GM23248 (cell line): ENCODE measurements at places on chromosomes 3 and 15.
A peak's percentile ranks its signal among the peaks of the same experiment; 100 is the strongest.

DNA sequence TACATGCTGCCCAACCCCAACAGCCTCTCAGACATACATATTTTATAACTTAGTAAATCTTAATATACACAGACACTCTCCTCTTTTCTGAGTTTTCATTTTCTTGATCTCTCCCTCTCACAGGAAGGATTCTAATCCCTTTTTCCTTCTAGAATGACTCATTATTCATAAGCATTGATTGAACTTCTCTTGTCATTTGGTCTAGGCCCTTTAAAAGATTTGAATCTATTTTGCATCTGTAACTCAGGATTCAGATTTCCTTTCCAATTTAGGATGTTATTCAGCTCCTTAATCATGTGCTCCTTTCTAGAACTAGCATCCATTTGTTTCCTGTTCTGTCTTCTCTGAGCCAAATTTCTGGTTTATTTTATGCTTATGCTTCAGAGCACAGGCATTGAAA lies 624.5 kb upstream of the SGO1 start:
- DNase-seq: no peak

DNA sequence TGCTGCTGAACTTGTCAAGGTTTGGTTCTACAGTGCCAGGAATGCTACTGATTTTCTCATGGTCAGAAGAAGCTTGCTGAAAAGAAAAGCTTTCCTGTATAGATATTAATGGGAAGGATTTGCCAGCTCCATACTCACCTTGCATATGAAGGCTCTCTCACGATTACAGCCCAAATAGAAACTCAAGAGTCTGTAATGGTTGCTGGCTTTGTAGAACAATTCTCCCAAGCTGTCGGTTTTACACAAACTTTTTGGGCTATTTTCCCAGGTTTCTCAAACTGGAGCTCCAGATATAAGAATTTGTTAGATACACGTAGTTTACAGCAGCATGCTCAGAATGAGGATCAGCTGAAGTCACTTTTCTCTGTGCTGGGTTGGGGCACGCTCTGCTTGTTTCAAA lies 30.1 kb upstream of the LRRC3B start:
- no peak for DNase-seq

- no peak for DNase-seq
These were observed 13.2 kb downstream of the PLA2G4D start for GRCh38 chr15:42080919-42081830.

DNA sequence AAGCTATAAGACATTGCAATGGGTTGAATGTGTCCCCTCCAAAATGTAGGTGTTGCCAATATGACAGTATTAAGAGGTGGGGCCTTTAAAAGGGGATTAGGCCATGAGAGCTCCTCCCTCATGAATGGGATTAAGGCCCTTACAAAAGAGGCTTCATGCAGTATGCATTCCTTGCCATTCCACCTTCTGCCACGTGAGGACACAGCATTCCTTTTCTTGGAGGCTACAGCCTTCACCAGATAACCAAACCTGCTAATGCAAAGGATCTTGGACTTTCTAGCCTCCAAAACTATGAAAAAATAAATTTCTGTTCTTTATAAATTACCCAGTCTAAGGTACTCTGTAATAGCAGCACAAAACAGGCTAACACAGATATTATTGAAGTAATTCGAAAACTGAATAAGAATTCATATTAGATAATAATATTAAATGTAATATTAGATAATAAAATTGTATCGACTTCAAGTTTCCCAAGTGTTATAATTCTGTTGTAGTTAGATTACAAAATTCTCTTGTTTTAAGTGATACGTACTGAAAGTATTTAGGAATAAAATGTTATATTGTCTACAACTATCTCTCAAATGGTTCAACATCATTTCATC lies 29.4 kb upstream of the ATP8B4 start:
- peak; percentile 67 for DNase-seq

DNA sequence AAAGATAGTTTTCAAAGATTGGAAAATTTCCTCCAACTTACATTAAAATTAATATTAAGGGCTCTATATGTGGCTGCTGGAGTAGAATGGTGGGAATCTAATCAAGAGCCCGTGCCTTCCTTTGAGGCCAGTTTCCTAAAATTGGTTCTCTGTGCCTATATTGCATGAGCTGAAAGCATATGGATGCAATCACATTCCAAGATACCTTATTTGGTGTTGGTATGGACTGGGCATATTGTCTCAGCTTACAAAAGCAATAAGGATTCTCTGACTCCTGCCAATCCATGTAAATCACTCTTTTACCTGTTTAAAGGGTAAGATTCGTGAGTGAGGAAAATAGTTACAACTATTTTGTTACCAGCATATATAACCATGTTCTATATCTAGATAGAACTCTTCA lies 111.6 kb downstream of the GREM1 start:
- no peak for DNase-seq

- DNase-seq: no peak
These were observed 28.3 kb downstream of the RFT1 start for GRCh38 chr3:53101956-53102355.

GRCh38 chr3:85560088-85560785 lies 601.4 kb downstream of the CADM2 start:
- DNase-seq: peak; percentile 7

GRCh38 chr3:99212969-99213368 lies 311.5 kb upstream of the DCBLD2 start:
- no peak for DNase-seq

DNA sequence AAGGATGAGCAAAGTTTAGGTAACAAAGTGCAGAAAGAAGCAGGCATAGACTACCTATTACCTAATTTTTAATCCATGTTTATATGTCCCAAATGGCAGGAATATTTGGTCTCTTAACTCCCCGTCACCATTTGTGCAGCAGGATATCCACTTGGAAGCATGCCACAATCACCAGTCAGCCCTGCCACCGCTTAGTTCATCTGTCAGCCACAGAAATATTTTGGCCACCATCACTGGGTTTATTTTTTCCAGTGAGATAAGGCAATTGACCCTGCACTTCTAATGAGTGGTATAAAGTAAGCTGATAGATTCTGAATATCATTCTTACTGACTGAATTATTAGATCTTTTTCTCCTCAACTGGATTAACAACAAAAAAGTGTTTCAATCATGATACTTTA lies 152.9 kb upstream of the SOX2 start:
- DNase-seq: no peak

DNA sequence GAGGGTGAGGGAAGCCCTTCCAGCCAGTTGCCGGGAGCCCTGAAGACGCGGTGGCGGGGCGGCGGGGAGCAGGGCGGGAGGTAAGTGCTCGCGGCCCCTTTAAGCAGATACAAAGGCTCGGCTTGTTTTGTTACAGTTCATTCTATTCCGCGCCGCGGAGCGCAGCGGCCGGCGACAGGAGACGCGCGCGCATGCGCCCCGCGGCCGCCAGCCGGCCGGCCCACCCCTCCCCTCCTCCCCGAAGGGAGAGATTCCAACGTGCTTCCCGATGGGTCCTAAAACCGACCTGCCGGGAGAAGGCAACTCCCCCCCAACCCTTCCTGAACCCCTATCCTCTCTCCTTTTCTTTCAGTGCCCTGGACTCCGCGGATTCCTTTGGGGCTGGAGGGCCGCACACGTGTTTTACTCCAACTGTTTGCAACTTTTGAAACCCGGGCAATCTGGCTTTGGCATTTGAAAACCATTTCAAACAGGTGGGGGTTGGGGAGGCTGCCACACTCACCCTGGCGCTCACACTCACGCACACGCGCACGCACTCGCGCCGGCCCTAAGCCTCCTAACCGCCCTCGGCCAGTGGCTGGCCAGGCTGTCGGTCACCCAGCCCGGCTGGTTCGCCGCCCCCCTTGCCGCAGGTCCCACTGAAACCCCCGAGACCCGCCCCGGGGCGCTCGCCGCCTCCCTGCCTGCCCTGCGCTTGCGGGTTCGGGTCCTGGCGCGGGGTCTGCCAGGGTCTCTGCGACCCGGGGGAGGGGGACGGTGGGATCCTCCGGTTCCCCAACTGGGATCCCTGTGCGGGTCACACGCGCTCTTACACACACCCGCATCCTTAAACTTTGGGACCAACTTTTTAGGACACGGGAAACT lies at the start of gene MAGI1:
TSS of gene MAGI1 (minus strand) at position 193 of the 864 bp plus-strand sequence. CDS start 610 bp downstream, outside the sequence.
- DNase-seq: peak; percentile 97

- DNase-seq: no peak
These were observed 437 bp downstream of the MKRN2OS start for GRCh38 chr3:12544652-12545472.
